M059J (cell line): ENCODE measurements at places on chromosomes 1 and 21. TPM values are rescaled to one million over a fixed set of nuclear protein-coding genes. Genes with fewer than 3 reads are reported as not detected.

Gene ZNF644
- total RNA-seq = 37.3 and 46.9 TPM in 2 replicates

Gene RPTN
- total RNA-seq = not detected in 2 replicates

Gene AMY2B
- total RNA-seq = not detected in 2 replicates

Gene AK5
- total RNA-seq = 3.7 and 5.6 TPM in 2 replicates

Gene RNU1-2
- total RNA-seq = not detected in 2 replicates

Gene CLCA1
- total RNA-seq = not detected in 2 replicates

Gene PRXL2B
- total RNA-seq = 12.9 and 17.2 TPM in 2 replicates

Gene TMCO4
- total RNA-seq = 25.0 and 39.8 TPM in 2 replicates

- no peak for DNase-seq
These were observed 64.0 kb upstream of the DNAJC6 start for GRCh38 chr1:65245295-65245694.

- no peak for DNase-seq
These were observed 55.1 kb downstream of the KCNC4 start for GRCh38 chr1:110265186-110265585.

GRCh38 chr1:241736387-241736786 lies 84.3 kb downstream of the WDR64 start:
- DNase-seq = no peak

GRCh38 chr1:100750005-100750885 lies 30.7 kb downstream of the VCAM1 start:
- peak; percentile 14 for DNase-seq

DNA sequence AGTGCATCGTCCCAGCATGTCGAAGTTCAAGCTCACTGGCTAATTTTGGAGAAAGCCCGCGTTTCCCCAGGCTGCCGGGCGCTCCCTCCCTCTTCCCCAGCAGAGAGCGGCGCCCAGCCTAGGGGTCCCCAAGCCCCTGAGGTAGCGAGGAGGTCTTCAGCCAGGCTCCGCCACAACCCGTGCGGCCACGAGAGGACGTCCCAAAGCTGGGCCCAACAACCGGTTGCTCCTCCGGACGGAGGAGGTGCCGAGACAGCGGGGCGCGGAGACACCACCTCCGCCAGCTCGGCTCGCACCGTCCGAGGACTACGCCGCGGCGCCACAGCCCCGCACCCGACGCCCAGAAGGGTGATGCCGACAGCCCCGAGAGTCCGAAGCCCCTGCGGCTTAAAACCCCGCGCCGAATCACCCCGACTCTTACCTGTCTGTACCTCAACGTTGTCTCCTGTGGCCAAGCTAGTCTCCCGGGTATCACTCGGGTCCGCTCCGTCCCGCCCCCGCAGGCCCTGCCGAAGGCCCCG lies at the start of gene DENND2C:
DENND2C (minus strand) TSS at position 488 of the 521 bp plus-strand sequence. CDS start 44,065 bp downstream, outside the sequence.
- DNase-seq = no peak

- DNase-seq = peak; percentile 57
These were observed 43.4 kb upstream of the SLC19A2 start for GRCh38 chr1:169529068-169529642.

DNA sequence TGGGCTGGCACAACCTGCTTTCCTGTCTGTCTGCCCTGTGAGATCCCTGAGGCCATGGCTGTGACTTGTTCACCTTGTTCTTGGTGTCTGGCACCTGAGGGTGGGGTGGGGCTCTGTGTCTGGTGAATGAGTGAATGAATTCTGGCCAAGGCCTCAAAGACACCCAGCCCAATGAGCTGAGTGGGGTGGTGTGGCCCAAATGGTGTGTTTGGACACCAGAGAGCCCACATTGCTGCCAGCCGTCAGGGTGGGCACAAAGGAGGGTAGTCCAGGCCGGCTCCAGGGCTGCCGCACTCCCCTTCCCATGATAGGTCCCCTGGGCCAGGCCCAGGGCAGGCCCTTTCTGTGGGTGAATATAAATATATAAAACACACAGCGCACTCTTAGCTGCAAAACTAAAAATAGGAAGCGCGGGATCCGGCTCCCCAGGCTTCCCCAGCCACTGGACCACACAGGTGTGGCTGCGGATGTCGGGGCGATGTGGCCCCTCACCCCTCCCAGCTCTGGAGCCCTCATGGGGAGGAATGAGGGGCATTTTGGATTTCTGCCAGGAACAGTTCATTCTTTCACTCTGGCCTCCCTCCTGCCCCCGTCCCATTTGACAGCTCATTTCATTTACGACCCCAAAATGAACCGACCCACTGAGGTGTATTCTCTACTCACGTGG lies 33.3 kb downstream of the RUNX3 start:
- DNase-seq = no peak

DNA sequence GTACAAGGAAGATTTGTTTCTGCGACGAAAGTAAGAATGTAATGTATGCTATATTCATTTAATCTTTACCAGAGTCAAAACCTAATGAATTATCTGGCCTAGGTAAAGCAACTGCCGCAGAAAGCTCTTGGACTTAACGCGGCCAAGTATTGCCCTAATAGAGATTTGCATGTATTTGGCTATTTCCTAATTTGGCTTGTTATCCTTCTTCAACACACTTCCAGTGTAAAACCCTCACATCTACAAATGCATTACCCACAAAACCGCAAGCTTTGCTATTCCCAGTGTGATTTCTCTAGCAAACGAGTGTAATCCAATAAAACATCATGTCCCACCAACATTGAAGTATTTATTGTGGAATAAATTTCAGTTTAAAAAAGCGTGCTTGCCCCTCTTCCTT lies 123.8 kb upstream of the LMO4 start:
- DNase-seq = peak; percentile 12
